NAMALWA (cell line): ENCODE measurements at places on chromosomes 1 and 21.
A peak's percentile ranks its signal among the peaks of the same experiment; 100 is the strongest.

DNA sequence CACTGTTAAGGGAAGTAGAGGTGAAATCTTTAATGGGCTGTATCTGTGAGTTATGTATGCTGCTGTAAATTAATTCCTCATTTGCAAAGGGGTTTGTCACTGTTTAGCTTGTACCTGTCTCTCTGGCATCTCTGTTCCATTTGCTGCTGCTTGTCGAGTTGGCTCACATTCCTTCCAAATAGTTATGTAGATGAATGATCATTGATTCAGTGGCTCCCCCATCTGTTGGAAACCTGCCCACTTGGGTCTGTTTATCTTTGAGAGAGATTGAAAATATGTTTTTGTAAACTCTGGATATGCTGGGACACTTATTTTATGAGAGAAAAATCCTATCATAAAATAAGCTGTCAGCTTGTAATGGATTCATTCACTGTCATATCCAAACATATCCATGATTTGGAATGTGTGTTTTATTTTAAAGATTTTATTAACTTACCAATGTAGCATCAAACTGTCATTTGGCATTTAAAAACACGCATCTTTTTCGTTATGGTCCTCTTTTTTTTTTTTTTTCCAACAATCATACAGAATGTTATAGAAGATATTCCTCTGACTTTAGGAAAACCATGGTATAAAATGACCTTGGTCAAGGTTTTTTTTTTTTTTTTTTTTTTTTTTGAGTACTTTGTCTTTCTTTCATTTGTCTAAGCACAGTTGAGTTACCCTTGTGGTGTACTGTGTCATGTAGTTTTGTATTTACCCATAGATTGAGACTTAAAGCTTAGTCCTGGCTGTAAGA, 3.5 kb downstream of the RYR2 start:
- DNase-seq = peak; percentile 17

DNA sequence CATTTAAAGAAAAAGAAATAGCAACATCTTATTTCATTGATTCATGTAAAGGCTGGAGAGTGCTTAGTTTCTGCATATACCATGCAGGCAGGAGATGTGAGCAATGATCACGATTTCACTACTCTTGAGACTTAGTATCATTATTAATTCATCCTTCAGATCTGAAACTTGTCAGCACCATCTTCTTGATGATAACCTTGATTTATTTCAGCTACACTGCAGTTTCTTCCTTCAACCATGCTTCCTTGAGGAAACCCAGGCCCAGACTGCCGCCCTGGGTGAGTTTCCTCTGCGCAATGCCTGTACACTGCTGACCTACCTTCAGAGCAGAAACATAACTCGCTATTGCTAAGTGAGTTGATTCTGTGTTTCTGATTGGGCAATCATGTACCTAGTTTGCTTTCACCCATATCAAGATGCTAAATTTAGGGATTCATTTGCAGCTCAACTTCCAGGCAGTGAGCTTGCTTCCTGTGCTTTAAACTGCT, 13.5 kb upstream of the BCL10 start:
- no peak for DNase-seq

- DNase-seq = no peak
Observed at GRCh38 chr1:21251773-21252471, 38.3 kb downstream of the ECE1 start.

- DNase-seq = no peak
Observed at GRCh38 chr1:30809514-30810263, 52.1 kb upstream of the LAPTM5 start.

DNA sequence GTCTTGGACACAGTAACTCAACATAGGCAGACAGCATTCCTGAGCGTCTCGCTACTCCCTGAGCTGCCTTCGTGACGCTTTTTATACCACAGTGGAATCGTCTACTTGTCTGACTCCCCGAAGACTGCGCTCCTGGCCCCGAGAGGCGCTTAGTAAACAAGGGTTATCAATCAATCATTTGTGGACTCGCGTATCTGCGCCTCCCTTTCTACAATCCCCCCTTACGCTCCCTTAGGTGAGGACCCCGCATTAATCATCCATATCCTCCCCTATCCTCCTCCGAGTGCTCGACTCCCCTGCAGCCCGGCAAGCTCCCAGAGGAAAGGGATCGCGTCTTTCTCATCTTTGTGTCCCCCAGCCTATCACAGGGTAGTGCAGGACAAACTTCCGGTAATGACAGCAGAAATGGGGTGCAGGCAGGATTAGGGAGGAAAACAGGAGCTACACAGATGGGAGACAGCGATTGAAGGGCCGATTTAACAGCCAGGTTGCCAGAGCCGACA, 522 bp downstream of the TMEM59 start:
- peak; percentile 53 for DNase-seq
